ENCODE measurements at places on chromosomes 1 and 21.

DNA sequence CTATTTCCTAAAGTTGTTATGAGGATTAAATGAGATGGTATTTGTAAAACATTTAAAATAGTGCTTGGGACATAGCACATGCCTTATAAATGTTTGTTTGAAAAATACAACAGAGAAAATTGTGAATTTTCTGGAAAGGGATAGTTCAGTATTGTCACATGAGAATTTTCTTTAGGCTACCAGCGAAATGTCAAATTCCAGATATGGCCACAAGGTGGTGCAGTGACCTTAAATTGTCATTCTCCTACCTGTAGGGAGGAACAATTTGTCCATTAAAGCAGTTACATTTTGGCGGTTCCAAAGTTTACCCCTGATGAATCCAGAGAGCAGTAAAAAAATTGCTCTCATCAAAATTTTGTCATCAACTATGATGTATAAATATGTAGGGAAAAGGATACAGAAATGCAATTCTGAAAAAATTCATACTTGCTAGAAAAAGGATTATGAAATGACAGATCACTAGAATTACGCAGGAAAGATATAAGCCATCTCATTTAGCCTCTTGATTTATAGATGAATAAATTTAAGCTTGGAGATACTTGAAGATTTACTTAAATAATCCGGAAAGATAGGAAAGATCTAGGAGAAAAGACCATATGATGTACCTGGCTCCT, 50.2 kb upstream of the TSHB start:
- DNase-seq, result peak; percentile 70

GRCh38 chr1:203265541-203265940, 36.1 kb upstream of the CHIT1 start:
- DNase-seq, result no peak

DNA sequence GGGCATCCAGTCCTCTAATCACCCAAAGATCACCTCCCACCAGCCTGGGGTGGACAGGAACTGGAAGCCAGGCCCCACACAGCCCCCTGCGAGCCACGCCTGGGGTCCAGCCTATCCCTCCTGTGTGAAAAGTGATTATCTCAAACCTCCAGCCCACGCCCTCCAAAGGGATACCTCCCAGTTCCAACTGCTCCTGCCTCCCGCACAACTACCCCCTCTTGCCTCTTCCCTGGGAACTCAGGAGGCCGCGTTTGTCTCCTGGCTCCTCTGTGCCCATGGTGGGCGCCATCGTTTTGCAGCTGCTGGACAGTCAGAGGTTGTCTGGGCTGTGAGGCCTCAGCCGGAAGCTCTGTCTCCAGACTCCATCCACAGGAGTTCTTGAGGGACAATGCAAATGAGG, 305.9 kb downstream of the AJAP1 start:
- DNase-seq, result no peak

DNA sequence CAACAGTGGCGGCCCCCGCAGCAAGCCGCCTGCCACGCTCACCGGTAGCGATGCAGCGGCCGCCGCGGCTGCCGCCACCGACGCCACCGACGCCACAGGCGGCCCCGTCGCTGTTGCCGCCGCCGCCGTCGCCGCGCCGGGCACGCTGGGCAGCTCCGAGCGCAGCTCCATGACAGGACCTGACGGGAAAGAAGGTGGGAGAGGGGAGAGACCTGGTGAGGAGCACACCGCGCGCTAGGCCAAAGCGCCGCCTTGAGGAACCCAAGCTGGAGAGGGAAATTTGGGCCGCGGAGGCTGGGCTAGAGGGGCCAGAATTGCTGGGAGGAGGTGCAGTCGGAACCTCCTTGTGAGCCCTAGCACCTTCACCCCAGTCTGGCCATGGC, 1.9 kb downstream of the DMRTA2 start:
- DNase-seq, result no peak

GRCh38 chr21:45078877-45079281, 4.5 kb downstream of the ADARB1 start:
- peak; percentile 94 for DNase-seq

- DNase-seq, result no peak
Measured at GRCh38 chr1:165054627-165055026, 301.9 kb downstream of the LMX1A start.

DNA sequence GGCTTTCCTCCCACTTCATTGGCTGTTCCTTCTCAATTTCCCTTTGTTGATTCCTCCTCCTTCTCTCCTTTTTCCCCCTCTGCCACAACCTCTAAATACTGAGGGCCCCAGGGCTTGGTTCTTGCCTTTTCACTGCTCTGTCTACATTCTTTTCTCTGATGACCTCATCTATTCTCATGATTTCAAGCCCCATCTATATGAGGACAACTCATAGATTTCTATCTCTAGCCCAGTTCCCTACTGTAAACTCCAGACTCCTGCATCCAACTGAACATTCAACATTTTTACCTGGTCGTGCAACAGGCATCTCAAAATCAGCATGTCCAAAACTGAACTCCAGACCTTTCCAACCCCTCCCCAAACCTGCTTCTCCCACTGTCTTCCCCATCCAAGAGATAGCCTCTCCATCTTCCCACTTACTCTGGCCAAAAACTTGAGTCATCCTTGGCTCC, 11.5 kb upstream of the SLC9A1 start:
- peak; percentile 83 for DNase-seq

DNA sequence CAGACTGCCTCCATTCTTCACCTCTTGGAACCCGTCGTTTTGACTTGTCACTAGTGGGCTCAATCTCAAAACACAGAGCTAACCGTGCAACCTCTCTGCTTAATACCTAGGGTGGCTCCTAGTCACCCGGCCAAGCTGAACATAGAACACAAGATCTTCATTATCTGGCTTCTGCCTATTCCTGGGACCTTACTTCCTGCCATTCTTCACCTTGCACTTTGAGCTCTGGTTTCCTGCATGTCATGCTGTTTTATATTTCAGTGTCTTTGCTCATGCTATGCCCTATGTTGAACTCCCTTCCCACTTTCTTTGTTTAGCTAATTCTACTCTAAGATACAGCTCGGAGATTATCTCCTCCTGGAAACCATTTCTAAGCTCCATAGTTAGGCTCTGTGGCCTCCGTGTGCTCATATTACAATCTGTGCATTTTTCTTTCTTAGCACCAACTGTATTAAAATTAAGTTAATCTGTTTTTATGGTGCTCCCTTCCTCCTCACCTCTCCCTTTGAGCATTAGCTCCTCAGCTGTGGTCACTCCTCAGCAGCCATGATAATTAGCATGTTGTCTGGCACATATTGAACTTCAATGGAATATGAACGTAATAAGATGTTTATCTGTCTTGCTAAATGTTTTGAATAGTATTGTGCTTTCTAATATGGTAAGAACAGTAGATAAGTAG, 13.1 kb downstream of the GPSM2 start:
- no peak for DNase-seq

DNA sequence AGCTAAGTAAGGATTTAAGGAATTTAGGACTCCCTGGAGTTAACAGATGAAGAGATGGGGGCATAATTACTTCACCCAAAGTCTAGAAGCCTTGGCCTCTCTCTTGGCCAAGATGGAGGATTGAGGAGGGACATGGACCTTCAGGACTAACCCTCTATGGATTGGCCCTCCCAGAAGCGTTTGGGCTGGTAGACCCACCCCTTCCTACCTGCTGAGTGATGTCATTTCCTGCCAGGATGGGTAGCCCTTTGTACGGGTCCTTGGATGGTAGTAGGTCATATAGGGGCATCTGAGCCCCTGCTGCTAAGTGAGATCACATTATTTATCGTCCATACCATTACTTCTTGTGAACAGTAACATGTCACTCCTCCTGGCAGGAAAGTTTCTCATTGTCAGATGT, 17.7 kb downstream of the LURAP1 start:
- no peak for DNase-seq

DNA sequence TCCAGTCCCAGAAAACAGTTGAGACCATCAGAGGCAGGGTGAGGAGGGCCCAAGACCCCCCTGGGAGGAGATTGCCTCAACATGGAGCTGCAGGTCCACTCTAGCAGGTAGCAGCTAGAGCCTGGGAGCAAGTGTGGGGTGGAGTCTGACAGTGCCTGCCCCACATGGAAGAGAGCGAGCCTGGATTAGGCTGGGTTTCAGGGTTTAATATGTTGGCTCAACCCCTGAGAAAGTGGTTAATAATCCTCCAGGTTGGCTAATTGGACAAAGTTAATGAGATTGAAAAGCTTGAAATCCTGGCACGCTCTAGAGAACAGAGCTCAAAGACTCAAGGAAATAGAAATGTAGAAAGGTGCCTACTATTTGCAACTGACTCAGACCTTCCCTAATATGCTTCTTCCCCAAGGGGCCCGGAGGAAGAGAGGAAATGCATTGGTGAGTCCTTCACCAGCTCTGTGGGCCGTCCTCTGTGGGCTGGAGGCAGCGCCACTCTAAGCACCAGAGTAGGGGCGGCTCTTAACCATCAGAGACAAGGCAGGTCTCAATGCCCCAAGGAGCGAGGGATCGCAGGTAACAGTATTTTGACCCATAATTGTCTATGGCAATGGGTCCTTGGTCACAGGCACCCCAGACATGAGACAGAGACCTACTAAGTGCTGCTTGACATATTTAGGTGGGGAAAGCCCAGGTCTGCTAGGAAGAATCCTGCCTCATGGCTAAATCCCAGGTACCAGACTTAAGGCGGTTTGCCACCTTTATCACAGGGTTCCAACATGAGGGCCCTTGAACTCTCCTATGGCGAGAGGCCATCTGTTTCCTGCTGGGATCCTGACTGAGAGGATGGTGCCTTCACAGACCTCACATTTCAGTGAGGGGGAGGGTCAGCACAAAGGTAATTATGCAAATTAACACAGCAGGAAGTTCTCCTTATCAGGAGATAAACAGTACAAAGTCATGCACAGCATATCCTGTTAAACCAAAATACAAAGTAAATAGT, 33.8 kb downstream of the RSPH1 start:
- no peak for DNase-seq

DNA sequence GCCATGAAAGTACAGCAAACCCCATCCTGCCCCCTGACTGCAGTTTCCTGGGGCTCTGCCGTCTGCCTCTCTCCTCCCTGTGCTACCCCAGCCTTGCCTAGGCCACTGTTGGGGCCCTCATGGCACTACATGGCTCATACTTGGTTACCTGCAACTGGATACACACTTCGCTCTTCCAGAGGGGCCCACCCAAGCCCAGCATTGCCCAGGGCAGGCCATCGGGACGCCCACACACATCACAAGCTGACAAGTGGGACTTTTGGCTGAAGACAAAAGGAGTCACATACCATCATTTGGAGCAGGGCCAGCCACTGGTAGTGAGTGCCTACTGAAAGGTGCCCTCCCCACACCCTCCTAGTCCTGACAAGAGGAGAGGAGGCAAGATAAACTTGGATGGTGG, 82.8 kb downstream of the CD247 start:
- DNase-seq, result no peak

GRCh38 chr1:227805606-227806197, 9.8 kb upstream of the PRSS38 start:
- peak; percentile 90 for DNase-seq

- DNase-seq, result no peak
Measured at GRCh38 chr1:48552420-48552819, 80.4 kb upstream of the SPATA6 start.

DNA sequence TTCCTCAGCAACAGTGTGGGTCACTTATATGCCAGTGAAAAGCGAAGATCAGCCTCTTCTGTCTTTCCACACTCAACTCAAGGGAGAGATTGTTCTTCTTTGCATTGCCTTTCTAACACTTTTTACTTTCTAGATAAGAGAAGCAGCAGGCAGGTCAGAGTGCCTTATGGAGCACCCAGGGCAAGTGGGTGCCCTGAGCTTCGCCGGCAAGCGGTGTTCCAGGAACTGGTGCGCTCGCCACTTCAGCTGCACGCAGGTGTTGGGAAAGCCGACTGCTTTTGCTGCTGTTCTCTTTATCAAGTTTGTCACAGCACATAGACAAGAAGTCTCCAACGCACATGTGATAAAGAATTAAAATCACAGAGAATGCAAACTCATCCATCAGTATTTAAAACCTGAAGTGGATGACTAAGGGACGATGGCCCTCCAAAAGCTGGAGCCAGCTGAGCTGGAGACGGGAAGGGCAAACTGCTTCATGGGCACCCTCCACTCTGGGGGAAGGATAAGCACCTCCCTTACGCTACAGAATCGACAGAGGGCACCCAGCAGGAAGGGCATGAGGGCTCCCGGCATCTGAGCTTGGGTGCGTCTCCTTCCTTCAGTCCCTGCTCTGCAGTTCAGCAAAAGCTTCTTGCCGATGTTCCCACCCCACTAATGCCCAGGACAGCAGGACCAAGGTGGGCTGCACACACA, 20.7 kb downstream of the UBE2G2 start:
- no peak for DNase-seq

DNA sequence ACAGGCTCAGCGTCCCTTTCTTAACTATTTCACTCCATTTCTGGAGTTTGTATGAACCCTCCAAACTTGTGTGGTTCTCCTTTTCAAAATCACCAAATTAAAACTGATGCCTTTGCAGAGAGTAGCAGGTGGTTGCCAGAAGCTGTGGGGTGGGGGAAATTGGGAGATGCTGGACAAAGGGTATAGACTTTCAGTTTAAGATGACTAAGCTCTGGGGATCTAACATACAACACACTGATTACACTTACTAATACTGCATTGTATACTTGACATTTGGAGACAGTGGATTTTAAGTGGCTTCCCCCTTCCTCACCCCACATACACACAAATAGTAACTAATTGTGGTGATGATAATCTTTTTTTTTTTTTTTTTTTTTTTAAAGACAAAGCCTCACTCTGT, 11.1 kb upstream of the SCYL3 start:
- no peak for DNase-seq

DNA sequence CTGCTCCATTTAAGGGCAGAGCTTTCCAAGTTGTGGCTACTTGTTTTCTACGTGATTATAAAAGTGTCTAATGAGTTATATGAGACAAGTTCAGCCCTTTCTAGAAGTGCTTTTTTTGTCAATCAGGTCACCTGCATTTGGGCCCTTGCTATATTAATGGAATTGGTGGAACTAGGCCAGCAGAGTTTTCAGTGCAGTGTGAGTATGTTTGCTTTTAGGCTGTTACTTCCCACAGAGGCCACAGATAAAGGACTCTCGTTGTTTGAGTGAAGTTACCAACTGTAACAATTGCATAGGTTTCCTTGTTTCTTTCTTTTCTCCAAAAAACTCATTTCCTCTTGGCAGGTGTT, 10.9 kb downstream of the SMAP2 start:
- DNase-seq, result no peak

DNA sequence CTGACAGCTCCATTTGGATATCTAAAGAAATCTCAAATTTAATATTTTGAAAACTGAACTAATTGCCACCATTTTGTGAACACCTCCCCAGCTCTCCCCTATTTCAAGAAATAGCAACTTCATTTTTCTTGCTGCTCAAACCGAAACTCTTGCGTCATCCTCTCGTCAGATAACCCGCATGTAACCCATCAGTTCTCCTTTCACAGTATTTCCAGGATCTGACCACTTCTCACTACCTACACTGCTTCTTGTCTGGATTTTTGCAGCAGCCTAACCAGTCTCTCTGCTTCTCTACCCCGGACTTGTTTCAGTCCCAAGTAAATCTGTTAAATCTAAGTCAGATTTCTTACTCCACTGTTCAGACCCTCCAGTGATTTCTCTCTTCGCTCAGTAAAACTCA, 75.6 kb downstream of the MTR start:
- DNase-seq, result no peak

GRCh38 chr1:22969304-22969709, 3.4 kb downstream of the LACTBL1 start:
- peak; percentile 47 for DNase-seq

DNA sequence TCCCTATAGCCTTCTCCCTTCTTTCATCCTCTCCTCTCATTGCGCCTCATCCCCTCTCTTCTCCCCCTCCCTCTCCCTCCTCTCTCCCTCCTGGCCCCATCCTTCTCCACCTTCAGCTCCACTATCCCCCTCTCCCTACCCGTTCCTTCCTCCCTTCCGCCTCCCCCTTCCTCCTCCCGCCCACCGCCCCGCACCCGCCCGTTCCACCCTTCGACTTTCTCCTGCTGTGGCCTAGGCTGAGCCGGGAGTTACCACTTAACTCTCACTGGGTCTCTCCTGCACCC, 1.6 kb downstream of the NPR1 start:
- DNase-seq, result no peak
